ENCODE measurements at places on chromosomes 6 and 20.

GRCh38 chr6:115914098-115914497 is 146.6 kb downstream of the FRK start:
- DNase-seq: no peak

DNA sequence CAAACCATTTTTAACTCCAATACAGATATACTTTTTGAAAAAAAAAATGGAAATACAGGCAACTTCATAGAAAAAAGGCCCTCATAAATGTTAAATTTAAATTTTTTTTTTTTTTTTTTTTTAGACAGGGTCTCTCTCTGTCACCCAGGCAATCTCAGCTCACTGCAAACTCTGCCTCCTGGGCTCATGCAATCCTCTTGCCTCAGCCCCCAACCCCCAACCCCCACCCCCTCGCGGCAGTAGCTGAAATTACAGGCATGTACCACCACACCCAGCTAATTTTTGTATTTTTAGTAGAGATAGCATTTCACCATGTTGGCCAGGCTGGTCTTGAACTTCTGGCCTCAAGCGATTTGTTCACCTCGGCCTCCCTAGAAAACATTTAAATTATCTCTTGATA is 12.8 kb upstream of the ULBP3 start:
- DNase-seq: no peak

- DNase-seq: no peak
These were observed 29.1 kb downstream of the MYH7B start for GRCh38 chr20:34984756-34985261.

GRCh38 chr20:16209951-16210361 is 363.3 kb downstream of the KIF16B start:
- DNase-seq: no peak

DNA sequence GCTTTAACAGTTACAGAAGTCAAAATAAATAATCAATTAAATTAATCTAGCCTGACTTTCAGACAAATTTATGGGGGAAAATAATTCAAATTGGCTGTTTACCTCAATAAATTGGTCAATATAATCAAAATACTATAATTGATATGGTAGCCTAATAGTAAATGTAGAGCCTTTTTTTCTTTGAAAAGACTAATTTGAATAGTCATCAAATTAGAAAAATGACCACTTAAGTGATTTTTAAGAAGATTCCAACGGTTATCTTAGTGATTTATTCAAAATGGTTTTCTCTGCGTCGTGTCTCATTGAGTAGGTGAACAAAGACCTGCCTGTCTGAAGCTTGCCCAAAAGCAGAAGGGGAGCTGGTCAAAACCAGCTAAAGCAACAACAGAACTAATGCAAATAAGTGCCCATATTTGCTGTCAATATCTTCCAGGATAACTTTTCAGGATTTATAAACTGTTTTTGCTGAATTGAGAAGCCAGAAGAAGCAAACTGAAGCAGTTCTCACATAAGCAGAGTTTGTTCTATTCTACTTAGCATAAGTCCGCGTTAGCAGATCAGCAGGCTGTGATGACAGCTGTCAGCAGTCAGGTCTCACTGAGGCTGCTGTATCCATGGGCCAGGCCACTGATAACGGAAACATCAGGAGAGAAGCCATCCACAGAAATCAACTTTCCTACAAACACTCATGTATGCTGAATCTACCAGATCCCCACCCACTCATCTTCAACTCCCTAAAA is 7.0 kb downstream of the RCAN2 start:
- DNase-seq: no peak

GRCh38 chr20:24700166-24700860 is 230.9 kb downstream of the SYNDIG1 start:
- DNase-seq: no peak

GRCh38 chr20:25275813-25276532 is 28.1 kb downstream of the PYGB start:
- no peak for DNase-seq

DNA sequence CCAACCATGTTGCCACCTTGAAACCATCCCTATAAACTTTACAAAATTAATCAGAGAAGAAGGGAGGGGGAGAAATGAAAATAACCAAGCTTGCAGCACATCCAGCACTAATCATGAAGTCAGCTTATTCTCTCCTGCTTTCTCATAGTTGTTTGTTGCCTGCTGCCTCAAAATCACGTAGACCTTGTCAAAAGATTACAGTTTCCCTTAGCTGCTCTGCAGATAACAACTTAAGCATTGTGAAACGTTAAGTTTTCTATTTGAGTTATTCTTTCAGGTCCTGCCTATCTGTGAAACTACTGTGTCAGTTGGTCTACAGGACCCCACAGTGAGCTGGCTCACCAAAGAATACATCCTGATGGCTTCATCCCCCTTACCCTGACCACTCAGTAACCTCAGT is 32.9 kb downstream of the SLC17A4 start:
- no peak for DNase-seq

- DNase-seq: peak; percentile 72
These were observed 14.7 kb downstream of the UQCC2 start for GRCh38 chr6:33696548-33697518.

DNA sequence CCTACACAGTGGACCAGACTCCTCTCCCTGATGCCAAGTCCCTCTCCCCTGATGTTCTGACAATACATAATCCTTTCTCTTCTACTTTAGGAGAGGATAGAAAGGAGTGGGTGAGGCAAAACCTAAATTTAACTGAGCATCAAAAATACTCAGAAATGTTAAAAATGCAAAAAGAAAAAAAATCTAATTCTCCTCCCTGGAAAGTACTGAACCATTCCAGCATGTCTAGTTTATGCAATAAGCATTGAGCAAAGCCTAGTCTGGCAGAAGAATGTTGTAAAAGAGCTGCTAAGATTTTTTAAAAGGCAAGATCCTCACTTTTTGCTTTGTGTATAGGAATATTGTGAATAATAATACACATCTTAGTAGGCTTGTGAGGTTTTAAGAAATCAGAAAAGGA is 116.6 kb upstream of the STXBP5 start:
- no peak for DNase-seq

GRCh38 chr6:23365732-23366131 is 760.3 kb upstream of the NRSN1 start:
- no peak for DNase-seq

DNA sequence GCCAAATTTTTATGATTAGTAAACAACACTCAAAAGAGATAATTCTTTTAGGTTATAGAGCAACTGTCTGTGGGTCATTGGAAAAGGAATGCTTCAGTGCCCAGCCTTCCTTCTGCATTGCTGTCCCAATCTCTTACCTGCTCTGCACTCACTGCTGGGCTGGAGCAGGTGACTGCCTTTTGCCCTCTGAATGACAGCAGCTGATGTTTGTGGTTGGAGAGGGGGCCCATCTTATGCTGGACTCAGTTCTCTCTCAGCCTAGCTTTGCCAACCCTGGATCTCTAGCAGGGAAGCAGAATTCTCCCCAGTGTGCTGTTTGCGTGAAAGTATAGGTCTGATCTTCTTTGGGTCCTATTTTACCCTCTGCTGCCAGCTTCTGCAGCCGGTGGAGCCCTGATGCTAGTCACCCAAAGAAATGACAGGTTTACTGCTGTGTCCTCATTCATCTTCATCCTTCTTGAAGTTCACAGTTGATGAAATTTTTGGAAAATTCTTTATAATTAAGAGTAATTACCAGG is 193.5 kb downstream of the ARID1B start:
- no peak for DNase-seq

DNA sequence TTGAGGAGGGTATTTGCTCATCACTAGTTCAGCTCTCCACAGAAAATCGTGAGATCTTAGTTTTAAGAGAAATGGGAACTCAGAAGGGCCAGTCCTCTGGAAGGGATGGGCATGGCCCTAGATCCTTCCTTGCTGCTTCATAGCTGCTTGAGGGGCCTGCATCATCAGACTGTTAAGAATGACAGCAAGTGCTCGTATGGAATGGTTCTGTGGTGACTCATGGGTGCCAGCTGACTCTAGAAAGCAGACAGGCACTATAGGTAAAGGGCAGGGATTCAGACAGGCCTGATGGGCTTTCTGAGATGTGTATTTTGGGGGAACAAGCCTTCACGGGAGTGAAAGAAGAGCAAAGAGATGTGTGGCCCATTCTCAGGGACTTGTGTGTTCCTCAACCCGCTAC is 90.8 kb downstream of the MYLK4 start:
- DNase-seq: no peak

GRCh38 chr6:117469356-117469755 is 13.1 kb upstream of the DCBLD1 start:
- no peak for DNase-seq

DNA sequence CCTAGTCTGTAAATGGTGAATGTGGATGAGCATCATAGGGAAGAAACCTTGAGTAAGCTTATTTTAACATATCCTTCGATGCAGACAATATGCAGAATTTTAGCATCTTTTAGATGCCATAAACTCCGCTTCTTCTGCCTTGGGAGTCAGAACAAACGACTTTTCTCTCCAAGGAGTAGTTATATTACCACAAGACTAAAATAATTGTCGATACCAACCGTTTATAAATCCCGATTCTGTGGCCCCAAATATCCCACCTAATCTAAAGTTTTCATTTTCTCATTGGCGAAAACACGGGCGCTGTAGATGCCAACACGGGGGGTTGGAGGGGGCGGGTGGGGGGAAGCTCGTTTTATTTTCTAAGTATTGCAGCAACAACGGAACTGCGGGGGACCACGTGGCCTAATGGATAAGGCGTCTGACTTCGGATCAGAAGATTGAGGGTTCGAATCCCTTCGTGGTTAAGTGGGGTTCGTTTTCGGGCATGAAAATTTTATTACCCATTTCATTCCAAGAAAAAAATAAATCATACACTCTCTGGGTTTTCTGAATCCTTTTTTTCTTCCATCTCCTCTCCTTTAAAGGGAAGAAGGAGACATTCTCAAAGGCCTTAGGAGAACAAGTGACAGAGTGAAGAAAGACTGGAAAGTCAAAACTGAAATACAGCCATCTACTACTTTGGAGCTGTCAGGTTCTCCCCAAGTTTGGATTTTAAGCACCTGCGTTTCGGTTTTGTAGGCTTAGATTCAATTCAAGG is 65.5 kb upstream of the BTN3A2 start:
- no peak for DNase-seq

DNA sequence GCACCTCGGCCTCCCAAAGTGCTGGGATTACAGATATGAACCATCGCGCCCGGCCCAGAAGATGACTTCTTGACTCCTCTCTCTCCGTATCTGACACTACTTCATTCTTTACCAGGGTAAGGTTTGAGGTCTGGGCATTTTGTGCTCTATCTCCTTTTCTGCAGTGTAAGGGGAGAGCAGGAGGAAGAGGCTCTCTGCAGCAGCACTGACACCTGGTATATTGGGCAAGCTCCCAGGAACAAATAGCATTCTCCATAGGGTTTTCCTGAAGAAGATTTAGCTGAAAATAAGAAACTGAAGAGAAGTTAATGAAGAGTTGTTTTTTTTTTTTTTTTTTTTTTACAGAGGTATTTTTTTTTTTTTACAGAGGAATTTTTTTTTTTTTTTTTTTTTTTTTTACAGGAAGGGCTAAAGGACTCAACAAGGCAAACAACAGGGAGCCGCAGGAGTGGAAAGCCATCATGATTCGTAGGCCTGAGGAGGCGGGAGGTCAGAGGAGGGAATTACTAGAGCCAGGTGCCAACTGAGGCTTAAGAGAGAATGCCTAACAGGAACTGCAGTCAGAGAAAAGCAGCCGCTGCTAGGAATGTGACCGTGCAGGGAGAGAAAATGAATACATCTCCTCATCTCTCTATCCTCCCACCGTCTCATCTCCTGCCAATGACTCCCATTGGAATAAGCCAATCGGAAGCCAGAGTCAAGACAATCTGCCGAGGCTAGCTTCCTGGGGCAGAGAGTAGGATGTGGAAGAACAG is 34.7 kb upstream of the ADGRF4 start:
- DNase-seq: no peak

- DNase-seq: no peak
These were observed 845 bp upstream of the MARCKS start for GRCh38 chr6:113856375-113856624.

- DNase-seq: no peak
These were observed 139.4 kb upstream of the HMGN3 start for GRCh38 chr6:79373880-79374279.

DNA sequence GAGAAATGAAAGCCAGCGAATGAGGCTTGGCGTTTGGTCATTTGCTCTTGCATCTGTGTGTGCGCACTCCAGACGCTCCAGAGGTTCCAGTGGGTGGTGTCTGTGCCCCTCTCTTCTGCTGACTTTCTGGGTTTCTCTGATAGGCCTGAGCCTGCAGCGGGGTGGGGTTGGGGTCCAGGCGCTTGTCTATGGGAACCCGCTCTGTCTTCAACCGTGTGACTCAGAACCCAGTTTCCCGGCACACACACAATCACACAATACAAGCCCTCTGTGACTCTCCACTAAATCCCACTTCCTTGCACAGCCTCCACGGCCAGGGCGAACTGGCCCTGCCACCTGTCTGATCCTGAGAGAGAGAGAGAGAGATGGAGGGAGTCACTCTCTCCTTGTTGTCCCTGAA is 24.6 kb downstream of the RBM38 start:
- DNase-seq: no peak

DNA sequence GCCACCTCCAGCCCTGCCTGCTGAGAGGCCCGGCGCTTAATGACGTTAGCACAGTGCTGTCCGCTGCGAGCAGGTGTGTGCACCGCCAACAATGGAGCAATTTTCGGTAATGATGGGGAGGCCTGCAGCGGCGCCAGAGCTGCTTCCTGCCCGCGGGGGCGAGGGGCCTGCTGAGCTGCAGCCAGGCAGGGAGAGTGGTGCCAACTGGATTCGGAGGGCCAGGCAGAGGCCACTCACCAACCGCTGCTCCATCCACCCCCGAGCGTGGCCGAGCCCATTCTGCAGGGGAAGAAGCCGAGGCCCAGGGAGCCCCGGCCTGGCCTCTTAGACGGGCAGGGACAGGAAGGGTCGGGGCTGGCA is 9.6 kb downstream of the HRH3 start:
- no peak for DNase-seq

- no peak for DNase-seq
These were observed 44.5 kb upstream of the RPS6KA2 start for GRCh38 chr6:166671434-166672081.

GRCh38 chr20:50916257-50916656 is 15.0 kb downstream of the ADNP start:
- peak; percentile 40 for DNase-seq

DNA sequence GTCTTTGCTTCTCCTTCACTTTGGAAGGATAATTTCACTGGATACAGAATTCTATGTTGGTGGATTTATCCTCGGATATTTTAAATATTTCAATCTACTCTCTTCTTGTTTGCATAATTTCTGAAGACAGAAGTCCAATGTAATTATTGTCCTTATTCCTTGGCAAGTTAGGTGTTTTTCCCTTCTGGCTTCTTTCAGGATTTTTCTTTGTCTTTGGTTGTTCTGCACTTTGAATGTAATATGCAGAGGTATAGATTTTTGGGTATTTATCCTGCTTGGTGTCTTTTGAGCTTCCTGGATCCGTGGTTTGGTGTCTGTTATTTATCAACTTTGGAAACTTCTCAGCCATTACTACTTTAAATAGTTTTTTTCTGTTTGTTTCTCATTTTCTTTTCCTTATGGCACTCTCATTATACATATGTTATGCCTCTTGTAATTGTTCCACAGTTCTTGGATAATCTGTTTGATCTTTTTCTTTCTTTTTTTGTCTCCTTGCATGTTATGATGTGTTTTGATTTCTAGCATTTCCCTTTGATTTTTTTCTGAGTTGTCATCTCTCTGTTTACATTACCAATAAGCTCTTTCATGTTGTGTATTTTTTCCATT is 48.6 kb upstream of the ATXN1 start:
- no peak for DNase-seq
